Motor neuron (in vitro differentiated cells): ENCODE measurements at places on chromosomes 3 and 15. TPM values are rescaled to one million over a fixed set of nuclear protein-coding genes. Genes with fewer than 3 reads are reported as not detected.

The ZNF860 gene
- total RNA-seq, result 0.98 and 1.7 TPM in 2 replicates

The GABRR3 gene
- 0.09 and 0.10 TPM in 2 replicates for total RNA-seq

The KCNH8 gene
- total RNA-seq, result 1.0 and 3.8 TPM in 2 replicates

The REC114 gene
- total RNA-seq, result not detected in 2 replicates

The SOX2 gene
- total RNA-seq, result 144 and 147 TPM in 2 replicates

The PLAAT1 gene
- 1.1 TPM in 1 of 2 replicates, not detected in the other for total RNA-seq

The IL16 gene
- total RNA-seq, result 0.35 and 1.0 TPM in 2 replicates

The RAD51 gene
- total RNA-seq, result 8.3 and 9.0 TPM in 2 replicates

The ELL3 gene
- total RNA-seq, result 1.3 and 1.4 TPM in 2 replicates
